Thymus (tissue), 14 donors: ENCODE measurements at places on chromosomes 1 and 21.

- no peak for DNase-seq
These were observed 52.4 kb upstream of the CDC42BPA start for GRCh38 chr1:227370533-227371254.

GRCh38 chr21:32566741-32567389 is 18.5 kb downstream of the TCP10L start:
- DNase-seq: no peak

- DNase-seq: no peak
These were observed 18.3 kb upstream of the IL6R start for GRCh38 chr1:154386643-154387352.

DNA sequence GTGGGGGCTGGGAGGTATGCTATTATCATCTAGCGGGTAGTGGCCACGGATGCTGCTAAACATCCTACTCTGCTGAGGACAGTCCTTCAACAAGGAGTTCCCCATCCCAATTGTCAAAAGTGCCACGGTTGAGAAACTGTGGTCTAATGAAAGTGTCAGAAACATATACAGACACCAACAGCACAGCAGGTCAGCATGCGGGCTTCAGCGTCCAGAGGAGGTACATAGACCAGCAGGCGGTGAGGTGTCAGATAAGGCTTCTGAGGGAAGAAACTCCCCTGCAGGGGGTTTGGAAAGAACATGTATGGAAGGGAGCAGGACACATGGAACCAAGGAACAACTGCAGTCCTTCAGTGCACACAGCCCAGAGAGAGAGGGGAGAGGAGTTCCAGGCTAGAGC is 4.8 kb upstream of the TTC4 start:
- no peak for DNase-seq

- DNase-seq: no peak
These were observed 105.4 kb upstream of the LBR start for GRCh38 chr1:225533238-225533637.

- DNase-seq: no peak
These were observed 143.2 kb downstream of the CLEC20A start for GRCh38 chr1:178353524-178353923.

GRCh38 chr1:12166834-12167492 is at the start of gene TNFRSF1B:
TSS of gene TNFRSF1B (plus strand) at chr1:12166991. CDS start at chr1:12167092, 101 bp downstream.
- peak; percentile 53 for DNase-seq

DNA sequence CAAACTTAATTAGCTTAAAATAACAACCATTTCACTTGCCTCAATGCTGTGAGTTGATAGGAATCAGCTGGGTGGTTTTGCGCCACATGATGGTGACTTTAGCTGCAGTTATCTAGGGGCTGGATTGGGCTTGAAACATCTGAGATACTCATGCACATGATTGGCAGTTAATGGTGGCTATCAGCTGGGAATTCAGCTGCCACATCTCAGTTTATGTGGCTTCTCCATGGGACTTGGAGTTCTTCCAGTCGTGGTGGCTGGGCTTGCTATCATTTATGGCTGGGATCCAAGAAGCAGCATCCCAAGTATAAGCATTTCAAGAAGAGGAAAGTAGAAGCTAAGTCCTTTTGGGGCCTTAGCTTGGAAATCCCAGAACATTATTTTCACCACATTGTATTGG is 36.4 kb downstream of the PDC start:
- no peak for DNase-seq

DNA sequence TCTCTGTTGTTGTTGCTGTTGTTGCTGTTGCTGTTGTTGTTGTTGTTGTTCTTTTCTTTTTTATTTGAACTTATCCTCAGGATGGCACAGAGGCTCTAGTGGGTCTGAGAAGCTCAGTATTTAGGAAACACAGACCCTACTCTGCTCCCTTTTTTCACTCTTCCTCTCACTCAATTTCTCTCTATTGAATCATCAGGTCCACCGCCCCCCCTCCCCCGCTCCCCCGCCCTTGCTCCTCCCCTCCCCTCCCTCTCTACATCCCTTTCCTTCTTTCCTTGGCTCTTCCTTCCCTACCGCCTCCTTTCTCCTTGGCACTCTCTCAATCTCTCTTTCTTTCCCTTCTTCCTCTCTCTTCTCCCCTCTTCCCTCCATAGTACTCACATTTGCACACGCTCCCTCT is 218.5 kb upstream of the ZC3H12A start:
- no peak for DNase-seq

DNA sequence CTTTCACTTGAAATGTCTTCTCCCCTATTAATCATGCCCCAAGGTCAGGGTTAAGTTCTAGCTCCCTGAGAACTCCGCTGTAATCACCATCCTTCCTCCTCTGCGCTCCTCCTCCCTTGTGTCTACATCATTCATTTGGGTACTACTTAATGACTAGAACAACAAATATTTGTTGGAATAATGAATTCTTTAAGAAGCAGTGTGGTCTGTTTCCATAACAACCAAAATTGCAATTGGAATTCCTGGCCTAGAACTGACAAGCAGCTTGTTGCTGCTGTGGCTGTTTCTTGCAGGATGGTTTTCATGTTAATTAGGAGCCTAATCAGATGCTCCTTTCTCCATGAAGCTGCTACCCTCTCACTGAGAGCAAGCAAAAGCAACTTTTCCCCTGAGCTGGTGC is 192.5 kb downstream of the ZZZ3 start:
- DNase-seq: no peak

- no peak for DNase-seq
These were observed 36.3 kb upstream of the AHCYL1 start for GRCh38 chr1:109948285-109948630.

GRCh38 chr1:27634177-27634984 is 604 bp downstream of the FGR start:
- DNase-seq: no peak

- no peak for DNase-seq
These were observed 779.6 kb upstream of the PRMT6 start for GRCh38 chr1:106276871-106277270.

DNA sequence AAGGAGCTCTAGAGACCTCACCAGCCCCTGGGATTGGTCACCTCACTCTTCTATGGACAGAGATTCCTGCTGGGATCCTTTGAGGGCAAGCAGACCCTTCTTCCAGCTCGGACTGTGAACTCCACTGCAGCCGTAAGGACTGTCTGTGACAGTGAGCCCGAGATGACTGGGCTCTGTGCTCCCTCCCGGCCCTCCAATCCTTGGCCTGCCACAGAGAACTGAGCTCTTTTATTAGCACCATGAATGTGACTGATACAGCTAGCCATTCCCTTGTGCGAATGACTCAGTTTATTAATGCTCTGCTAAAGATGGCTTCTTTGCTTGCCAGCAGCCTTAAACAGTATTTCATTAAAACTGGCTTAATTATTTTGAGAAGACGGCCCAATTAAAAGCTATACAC is 194.6 kb upstream of the LMO4 start:
- DNase-seq: no peak

GRCh38 chr21:14284481-14284880 is 68.5 kb downstream of the RBM11 start:
- DNase-seq: no peak

- DNase-seq: no peak
These were observed 59.3 kb downstream of the ACP6 start for GRCh38 chr1:147611021-147611426.

DNA sequence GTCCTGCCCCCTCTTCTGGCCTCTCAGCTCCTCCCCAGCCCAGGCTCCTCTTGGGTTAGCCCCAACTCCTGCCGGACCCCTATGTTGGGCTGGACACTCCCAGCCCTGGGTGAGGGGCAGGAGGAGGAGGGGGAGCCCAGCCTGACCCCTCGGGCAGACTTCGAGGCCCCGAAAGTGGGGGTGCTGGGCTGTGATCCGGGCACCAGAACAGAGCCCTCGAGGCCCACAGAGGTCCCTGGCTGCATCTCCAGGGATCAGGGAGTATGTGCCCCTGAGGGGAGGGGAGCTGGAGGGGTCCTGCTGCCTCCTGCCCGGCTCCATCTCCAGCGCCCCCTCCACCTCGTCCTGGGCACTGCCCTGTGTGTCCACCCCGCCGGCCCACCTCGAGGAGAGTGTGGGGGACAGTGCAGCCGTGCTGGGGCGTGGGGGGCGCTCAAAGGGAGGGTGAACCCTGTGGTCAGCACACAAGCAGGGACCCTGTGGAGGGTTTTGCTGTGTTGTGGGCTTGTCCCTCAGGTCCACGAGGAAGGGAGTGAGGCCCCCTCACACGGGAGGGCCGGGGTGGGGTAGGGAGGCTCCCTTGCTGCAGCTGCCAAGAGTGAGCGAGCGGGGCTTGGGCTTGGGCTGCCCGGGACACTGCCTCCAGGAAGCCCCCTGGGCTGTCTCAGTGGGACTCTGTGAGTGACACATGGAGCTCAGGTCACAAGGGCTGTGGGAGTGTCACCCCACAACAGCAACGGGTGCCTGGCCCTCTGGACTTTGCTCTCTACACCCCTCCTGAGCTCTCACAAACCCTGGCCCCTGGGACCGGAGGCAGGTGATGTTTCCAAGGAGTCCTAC is 54.4 kb downstream of the COL18A1 start:
- DNase-seq: no peak

GRCh38 chr1:224304767-224305166 is 25.2 kb downstream of the NVL start:
- DNase-seq: no peak

GRCh38 chr21:38804789-38805327 is 871 bp upstream of the ETS2 start:
- no peak for DNase-seq

DNA sequence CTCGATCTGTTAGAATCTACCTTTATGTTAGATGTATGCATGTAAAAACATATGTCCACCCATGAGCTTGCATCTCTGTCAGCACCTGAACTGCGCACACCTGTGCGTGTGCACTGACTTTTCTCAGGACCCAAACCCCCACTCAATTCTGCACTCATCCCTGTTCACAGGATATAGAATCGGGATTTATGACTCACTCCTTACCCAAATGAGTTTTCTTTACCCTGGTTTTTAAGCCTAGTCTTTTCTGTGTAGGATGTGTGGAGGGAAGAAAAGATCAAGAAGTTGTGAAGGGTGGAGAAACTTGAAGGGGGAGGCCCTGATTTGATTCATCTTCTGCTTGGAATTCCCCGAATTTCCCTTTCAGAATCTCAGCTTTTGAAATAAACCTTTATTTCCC is 2.4 kb downstream of the ACKR1 start:
- no peak for DNase-seq

- DNase-seq: no peak
These were observed 69.7 kb upstream of the WNT4 start for GRCh38 chr1:22212400-22213233.
